ENCODE measurements at places on chromosomes 3 and 15.

GRCh38 chr3:177419904-177420601 lies 222.8 kb upstream of the TBL1XR1 start:
- peak; percentile 42 for DNase-seq

GRCh38 chr3:133831966-133832801 lies 26.6 kb downstream of the SRPRB start:
- no peak for DNase-seq

DNA sequence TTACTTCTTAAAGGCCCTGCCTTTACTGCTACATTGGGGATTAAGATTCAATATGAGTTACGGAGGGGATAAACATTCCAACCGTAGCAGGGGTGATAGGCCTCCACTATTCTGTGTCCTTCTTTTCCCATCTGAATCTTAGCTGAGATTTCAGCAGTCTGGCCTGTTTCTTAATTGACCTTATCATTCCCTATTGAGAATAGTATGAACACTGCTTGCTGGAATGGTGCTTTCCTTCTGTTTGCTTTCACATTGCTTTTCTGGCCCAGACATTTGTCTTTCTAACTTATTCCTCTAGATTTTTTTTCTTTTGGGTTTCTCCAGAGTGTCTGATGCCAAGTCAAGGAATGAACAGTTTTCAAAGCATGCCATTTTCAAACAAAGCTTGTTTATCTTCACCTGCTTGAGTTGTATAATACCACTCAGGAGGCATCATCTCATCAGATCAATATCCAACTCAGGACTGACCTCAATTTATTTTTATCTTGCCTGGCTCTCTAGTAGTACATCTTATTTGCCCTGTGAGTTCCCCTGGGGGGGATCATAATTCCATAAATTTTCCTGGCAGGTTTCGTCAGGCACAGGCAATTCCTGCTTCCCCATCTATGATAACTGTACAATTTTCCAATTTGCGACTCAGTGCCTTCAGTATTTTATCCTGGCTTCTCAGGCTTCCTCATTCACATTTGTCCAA lies 161.1 kb upstream of the STT3B start:
- DNase-seq: no peak

DNA sequence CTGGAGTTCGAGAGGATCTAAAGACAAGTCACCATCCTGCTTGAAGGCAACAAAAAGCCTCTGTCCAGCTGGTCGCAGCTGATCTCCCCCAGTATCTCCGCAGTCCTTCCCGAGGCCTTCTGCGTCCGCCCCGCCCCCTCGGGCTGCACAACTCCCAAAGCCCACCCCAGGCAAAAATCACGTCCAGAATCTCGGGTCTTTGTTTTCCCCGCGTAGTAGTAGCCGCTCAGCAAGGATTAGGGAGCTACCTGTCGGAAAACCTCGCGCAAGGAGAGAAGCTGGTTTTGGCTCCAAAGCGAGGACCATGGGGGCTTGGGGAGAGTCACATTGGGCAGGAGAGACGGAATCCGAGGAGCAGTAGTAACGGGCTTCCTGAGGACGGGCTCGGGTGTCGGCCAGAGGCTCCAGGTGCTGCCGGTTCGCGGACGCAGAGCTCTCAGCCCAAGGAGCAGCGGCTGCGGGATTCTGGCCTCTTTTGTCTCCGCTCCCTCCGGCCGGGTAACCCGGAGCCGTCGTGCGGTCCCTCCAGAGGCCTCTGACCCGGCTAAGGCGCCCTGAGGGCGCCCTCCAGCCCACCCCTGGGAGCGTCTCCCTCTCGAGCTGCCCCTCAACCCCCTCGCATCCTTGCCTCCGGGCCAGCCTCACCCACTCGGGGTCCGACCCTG lies 401 bp downstream of the ZSCAN29 start:
- peak; percentile 26 for DNase-seq

DNA sequence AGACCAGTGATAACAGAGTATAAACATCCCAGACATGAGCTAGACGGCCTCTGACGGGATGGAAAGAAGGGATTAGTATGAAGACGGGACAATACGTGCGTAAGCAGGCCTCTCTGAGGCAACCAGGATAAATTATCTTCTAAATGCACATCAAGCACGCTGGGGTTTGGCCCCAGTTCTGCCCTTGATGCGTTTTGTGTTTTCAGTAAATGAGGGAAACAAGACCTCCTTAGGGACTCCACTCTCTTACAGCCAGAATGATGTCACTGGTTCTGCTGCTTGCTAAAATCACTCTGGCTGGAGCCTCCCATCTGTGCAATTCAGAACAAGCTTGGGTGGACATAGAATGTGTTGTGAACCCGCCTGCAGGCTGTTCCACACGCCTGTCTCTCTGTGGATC lies 156.0 kb upstream of the MCTP2 start:
- DNase-seq: peak; percentile 62

- DNase-seq: no peak
Observed at GRCh38 chr3:71936681-71937080, 151.7 kb upstream of the PROK2 start.

GRCh38 chr15:75725719-75726607 lies 13.3 kb upstream of the CSPG4 start:
- DNase-seq: no peak

- DNase-seq: peak; percentile 85
Observed at GRCh38 chr15:48250640-48251076, 44.6 kb downstream of the SLC12A1 start.

DNA sequence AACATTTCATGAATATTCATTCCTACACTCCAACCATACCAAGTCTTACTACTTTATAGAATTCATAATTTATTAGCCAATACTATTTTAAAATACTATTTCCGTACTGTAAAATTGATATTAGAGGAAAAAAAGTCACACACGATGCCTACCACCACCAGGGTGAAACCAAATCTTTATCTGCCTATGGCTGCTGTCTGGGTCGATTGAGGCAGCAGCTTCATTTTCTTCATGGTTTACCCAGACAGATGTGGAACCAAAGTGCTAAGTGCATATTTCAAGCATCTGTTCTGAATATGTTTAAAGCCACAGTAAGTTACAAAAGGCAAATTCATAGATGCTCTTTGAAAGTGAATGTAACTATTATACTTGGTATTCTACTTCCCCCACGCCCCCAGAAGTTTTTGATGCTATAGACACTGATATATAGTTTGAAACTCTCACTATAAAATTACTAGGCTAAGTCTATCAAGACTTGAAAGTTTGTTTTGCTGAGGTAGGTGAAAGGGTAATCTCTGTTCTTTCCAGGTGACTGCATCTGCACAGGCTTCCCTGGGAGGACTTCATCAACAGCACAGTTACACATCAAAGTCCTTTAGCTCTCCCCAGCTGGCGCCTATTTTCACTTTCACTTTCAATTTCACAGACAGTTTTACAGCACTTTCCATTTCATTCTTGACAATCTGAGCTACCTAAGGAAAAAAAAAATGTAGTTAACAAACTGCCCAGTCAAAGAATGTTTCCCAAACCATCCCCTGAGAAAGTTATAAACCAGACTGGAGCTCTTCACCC lies 113.9 kb downstream of the POLQ start:
- DNase-seq: peak; percentile 44

- DNase-seq: no peak
Observed at GRCh38 chr15:70244978-70245542, 147.3 kb upstream of the TLE3 start.

DNA sequence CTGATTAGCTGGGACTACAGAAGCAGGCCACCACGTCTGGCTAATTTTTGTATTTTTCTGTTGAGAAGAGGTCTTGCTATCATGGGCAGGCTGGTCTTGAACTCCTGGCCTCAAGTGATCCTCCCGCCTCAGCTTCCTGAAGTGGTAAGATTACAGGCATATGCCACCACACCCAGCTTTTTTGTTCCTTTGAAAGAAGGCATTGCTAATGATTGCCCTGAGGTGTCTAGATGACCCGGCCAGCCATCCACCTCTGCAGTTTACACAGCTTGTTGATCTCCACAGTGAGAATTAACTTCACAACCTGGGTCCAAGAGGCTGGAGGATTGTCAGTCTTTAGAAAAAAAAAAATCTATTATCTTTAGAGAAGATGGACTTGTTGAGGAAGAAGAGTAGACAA lies 58.7 kb downstream of the SMAD3 start:
- no peak for DNase-seq
